ENCODE measurements at places on chromosomes 3 and 15.

GRCh38 chr15:101318147-101318819 is 23.2 kb upstream of the SNRPA1 start:
- DNase-seq, result no peak

DNA sequence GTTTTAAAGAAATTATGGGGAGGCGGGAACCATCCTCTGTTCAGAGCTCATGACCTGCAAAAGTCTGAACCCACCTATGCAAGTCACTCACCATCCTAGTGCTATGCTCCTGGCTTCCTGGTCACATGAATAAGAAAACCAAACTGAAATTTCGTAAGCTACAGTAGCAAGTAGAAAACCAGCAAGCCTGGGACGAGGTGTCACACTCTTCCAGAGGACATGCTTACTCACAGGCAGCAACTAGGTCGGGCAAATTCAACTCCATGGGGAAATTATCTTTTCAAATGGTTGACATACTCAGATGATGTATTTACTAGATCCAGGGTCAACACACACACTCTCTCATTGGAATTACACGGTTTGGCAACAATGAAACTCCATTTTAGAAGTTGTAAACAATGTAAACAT is 31.3 kb downstream of the LDHAL6B start:
- no peak for DNase-seq

DNA sequence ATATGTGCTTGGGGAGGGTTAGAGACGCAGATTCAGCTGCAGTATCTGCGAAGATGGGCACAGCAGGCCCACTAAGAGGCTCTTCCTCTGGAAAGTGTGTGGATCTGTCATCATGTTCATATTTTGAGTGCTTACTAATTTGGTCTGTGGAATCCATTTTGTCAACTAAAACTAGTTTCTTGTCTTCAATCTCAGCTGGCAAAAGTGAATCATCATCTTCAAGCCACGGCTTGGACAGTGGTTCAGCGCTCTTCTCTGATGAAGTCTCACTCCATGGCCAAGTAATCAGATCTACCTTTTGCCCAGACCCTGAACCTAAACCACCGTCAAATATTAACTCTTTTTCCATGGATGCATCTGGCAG is 76.2 kb downstream of the IMPG2 start:
- DNase-seq, result no peak

DNA sequence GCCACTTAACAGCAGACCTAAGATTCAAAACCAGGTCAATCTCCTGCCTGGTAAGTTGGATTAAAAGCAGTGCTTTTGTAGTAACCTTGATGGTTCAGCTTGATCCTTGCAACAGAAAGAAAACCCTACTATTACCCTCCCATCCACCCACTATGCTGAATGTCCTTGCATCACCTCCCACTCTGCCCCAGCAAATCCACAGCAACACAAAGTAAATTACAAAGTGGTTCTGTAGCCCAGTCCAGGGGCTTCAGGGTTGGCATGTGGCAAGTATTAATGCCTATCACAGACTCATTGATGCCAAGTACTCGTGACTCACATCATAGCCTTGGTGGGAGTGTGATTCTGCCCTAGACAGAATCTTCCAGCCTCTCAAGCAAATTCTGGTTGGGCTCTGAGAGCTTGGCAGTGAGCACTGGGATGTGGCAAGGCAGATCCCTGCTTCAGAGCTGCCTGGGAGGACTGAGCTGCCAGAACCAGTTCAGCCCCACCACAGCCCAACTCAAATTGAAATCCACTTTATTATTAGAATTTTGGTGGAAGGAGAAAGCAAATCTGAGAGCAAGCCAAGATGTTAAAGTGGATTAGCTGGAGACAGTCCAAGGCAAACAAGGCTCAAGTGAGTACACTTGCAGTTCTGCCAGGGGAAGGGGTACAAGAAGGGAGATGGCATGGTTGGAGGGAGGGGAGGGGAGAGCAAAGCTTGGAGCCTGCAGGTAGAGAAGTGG is 225.8 kb upstream of the UMPS start:
- DNase-seq, result no peak

GRCh38 chr3:46378426-46378942 is 7.7 kb downstream of the CCR5 start:
- peak; percentile 53 for DNase-seq

DNA sequence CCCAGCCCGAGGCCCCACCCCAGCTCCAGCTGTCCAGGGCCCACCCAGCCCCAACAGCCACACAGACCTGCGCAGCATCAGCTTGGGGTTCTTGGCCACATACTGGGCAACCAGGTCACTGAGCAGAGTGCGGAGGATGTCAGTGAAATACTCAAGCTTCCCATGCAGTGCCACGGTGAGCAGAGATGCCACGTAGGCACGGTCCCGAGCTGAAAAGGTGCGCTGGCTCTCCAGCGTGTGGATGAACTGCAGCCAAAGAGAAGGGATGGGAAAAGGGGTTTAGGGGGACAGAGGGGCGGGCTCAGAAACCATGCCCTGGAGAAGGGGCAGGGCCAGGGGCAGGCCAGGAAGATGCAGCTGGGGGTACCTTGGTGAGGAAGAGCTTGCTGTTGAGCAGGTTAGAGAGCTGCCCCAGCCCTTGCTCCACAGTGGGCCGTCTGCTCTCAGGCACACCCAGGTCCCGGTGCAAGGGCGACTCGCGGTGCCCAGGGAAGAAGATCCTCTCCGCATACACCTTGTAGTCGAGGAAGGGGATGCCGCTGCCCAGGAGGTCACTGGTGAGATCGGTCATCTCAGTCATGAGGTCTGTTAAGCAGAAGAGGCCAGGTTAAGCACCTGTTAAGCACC is 17.4 kb downstream of the PLXNB1 start:
- DNase-seq, result no peak

GRCh38 chr3:119333773-119334509 is 39.8 kb downstream of the ARHGAP31 start:
- DNase-seq, result no peak

All from stimulated activated CD4-positive, alpha-beta T cell treated with anti-CD3 and anti-CD28 coated beads, Interleukin-12 subunit alpha, Interleukin-12 subunit beta, amount 100 ng/mL, for 48 hours (primary cell).